ENCODE measurements at places on chromosomes 3 and 15.

DNA sequence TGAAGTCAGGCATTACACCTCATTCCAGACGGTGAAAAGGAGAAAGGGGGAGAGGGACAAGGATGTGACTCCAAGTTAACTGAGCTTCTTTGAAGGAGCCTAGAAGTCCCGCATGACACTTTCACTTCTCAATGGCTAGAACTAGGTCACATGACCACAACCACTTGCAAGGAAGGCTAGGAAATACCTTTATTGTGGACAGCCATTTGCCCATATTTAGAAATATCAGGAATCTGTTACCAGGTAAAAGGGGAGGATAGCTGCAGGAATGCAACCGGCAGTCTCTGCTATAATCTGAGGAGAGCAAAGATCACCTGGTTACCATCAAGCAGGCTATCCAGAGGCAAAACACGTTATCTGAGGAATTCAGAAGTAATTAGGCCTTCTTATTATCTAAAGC lies 28.9 kb upstream of the PXYLP1 start:
- DNase-seq: no peak

DNA sequence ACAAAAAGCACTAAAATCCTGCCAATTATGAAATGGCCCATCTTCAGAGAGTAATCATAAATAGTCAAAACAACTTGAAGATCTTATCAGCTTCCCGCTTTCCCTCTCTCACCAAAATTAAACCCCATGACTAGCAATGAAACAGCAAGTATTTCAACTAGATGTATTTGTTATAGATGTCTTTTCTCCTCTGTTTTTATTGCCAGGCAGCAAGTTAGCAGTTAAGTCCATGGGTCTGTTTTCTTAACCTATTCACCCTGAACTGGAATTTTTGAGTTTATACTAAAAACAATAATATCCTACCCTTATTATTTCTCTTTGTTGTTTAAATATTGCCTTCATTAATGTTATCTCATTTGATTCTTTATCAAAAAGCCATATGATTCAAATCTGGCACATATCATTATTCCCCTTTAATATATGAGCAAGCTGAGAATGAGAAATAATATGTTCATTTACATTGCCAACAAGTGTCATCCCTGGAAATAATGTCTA lies 23.3 kb downstream of the AQP9 start:
- no peak for DNase-seq

DNA sequence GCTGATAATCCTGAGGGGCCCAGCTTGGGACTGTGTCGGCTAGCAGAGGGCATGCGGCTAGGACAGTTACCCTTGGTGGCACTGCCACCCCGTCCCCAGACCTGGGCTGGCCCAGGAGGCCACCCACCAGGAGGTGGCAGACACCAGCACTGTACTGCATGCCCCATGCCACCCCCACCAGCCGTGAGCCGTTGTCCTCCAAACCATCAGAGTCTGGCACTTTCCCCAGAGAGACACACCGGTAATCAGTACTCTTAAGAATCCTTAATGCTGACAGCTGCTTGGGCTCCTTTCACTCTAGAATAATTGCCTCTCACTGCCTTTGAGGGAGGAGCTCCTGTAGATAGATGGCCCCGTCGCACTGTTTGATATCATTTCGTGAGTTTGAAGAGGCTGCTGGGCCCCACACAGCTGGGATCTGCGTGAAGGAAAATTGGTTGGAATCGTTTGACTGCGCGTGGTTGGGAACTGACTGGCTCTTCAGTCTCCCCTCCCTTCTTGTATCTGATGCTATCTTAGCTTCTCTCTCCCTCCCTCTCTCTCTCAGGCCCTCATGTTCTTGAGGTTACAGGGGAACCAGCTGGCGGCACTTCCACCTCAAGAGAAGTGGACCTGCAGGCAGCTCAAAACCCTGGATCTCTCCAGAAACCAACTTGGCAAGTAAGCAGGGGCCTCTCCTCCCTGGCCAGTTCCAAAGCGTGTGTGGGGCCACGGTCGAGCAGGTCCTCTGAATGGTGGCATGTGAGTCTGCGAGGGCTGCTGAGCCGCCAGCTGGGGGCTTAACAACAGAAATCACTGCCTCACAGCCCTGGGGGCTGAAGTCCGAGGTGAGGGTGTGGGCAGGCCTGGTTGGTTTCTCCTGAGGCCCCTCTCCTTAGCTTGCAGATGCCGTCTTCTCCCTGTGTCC lies 94.9 kb downstream of the LRRK1 start:
- no peak for DNase-seq

DNA sequence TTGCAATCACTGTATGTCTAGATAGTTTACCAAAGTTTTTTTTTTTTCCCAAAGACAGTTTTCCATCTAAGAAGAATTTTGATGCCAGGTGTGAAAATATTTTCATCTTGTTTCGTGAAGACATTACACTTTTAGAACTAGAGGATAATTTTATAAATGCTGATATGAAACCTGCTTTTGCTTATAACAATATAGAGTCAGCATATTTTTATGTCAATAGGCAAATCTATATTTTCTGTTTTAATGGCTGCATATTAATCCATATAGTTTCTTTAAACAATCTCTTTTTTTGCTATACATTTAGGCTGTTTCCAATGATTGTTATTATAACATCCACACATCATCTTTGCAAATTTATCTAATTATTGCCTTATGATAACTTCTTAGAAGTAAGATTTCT lies 12.6 kb upstream of the INSYN1 start:
- DNase-seq: no peak

DNA sequence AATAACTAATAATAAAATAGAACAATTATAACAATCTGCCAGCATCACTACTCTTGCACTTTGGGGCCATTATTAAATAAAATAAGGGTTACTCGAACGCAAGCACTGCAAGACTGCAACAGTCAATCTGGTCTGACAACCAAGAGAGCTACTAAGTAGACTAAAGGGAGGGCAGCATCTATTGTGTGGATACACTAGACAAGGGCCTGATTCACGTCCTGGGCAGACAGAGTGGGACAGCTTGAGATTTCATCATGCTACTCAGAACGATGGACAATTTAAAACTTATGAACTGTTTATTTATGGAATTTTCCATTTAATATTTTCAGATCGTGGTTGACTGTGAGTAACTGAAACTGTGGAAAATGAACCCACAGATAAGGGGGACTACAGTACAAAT lies 39.5 kb downstream of the TNIK start:
- no peak for DNase-seq

DNA sequence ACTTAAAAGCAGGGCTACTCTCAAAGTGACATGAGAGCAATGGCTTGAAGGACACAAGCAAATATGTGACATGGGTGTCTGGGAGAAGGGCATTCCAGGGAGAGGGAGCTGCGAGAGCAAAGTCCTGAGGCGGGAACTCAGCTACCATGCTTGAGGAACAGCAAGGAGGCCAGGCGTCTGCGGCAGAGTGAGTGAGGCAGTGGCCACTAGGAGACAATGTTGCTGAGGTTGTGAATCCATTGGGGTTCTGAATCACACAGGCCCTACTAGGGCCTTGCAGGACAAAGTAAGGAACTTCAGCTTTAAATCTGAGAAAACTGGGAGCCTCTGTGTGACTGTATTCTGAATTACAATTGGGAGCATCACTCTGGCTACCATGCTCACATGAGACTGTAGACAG lies 94.1 kb upstream of the PRICKLE2 start:
- no peak for DNase-seq

GRCh38 chr15:40121911-40122638 lies 13.4 kb upstream of the BMF start:
- no peak for DNase-seq

GRCh38 chr15:74812533-74812932 lies at the start of gene LMAN1L:
Gene LMAN1L, plus strand, starts transcription at chr15:74812835. Its CDS starts 20 bp downstream, at chr15:74812855.
- DNase-seq: no peak

DNA sequence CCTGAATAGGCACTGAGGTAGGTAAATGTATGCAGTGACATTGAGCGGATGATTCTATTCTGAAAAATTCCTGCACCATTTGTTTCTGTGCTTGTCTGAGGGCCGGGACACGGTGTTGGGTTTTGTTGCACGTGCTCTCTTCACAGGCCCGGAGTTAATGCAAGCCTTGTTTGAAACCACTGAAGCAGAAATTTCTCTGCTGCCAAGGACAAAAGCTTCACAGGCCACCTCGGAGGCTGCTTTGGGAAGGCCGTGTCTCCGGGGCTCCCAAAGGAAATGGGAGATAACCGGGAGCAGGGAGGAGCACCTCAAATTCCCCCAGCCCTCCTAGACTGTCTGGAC lies 179.4 kb downstream of the OPA1 start:
- DNase-seq: no peak

GRCh38 chr3:71492566-71492965 lies 91.0 kb downstream of the FOXP1 start:
- DNase-seq: no peak

DNA sequence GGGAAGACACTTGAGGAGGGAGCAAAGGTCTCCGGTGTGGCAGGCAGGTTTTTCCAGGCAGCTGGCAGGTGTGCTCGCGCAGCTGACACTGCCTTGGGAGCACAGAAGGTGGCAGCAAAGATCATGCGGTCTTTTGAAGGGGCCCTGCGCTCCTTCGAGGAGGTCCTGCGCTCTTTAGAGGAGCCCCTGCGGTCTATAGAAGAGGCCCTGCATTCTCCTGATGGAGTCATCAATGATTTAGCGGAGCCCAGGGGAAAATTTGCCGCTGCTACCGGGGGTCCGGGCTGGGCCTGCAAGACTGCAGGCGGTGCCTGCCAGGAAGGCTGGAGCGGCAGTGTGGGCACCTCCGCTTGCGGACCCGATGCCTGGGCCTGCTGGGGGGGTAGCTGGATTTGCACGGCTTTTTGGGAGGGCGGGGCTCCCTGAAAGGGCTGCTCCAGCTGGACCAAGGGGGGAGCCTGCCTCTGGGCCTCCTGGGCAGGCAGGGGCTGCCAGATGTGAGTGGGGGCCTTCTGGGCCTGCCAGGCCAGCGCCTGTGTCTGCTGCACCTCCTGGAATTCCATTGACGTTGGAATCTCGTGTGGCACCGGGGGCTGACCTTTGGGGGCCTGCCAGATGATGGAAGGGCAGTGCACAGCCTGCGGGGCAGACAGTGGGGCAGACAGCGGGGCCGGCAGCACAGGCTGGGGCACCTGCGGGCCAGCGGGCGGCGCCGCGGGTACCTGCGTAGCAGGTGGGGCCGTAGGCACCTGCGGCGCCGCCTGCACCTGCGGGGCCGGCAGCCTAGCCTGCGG lies 2.1 kb downstream of the MAGEL2 start:
- no peak for DNase-seq

GRCh38 chr3:45167011-45167911 lies 21.1 kb upstream of the CDCP1 start:
- no peak for DNase-seq

GRCh38 chr15:99344639-99345038 lies 93.4 kb downstream of the LRRC28 start:
- peak; percentile 36 for DNase-seq

- DNase-seq: peak; percentile 72
These were observed 69.2 kb upstream of the MFGE8 start for GRCh38 chr15:88982304-88982945.

GRCh38 chr3:83625261-83625660 lies 1333.5 kb upstream of the CADM2 start:
- DNase-seq: no peak

DNA sequence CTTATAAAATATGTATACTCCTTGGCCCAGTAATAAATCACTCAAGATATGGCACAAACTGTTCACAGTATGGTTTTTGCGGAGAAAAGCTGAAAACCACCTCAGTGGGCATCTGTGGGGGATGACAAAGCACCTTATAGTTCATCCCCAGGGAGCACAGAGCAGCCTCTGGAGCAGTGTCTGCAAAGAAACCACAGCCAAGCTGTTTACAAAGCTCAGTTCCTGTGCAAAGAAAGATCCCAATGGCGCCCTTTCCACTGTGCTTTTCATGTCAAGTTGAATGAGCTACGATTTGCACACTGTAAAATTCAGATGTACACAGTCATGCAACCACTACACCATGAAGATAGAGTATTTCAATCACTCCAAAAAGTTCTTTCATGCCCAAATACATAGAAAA lies 2.5 kb upstream of the EFCC1 start:
- DNase-seq: no peak

- DNase-seq: no peak
These were observed 80.3 kb downstream of the TMEM266 start for GRCh38 chr15:76140074-76140464.

GRCh38 chr3:63895422-63896189 lies 16.6 kb downstream of the SCAANT1 start:
- DNase-seq: no peak
